Fibroblast of the conjunctiva (primary cell): ENCODE measurements at places on chromosomes 16 and 17.

DNA sequence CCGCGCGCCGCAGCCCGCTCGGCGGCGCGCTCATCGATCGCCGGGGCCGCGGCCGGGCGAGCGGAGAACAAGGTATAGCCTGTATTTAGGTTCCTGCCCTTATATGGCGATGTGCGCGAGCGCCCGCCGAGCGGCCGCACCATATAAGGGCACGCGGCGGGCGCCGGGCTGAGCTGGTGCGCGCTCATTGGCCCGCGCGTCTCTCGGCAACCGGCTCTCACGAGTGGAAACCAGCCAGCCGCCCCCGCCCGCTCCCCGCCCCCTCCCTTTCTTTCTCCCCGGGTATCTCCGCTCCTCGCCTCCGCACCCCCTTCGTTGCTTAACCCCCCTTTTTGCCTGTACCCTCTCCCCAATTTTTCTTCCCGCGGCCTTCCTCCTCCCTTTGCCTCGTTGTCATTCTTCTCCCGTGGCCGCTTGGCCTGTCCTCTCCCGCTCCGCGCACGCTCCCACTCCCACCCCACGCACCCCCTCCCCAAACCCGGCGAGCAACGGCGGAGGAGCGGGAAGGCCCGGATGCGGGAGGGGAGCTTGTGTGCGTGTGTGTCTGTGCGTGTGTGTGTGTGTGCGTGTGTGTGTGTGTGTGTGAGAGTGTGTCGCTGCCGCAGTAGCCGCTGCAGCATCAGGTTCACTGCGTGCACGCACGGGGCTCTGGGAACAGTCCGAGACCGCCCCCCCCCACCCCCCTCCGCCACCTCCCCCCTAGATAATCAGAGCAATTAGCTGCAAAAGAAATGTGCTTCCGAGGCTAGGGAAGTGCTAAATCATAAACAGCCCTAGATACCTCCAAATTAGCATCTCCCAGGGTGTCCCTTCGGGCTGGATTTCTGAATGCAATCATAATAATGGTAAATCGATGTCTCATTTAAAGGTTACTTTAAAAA, 13.5 kb upstream of the CBX8 start:
- DNase-seq, result no peak

- no peak for DNase-seq
Measured at GRCh38 chr17:8466873-8467272, 31.2 kb downstream of the NDEL1 start.

DNA sequence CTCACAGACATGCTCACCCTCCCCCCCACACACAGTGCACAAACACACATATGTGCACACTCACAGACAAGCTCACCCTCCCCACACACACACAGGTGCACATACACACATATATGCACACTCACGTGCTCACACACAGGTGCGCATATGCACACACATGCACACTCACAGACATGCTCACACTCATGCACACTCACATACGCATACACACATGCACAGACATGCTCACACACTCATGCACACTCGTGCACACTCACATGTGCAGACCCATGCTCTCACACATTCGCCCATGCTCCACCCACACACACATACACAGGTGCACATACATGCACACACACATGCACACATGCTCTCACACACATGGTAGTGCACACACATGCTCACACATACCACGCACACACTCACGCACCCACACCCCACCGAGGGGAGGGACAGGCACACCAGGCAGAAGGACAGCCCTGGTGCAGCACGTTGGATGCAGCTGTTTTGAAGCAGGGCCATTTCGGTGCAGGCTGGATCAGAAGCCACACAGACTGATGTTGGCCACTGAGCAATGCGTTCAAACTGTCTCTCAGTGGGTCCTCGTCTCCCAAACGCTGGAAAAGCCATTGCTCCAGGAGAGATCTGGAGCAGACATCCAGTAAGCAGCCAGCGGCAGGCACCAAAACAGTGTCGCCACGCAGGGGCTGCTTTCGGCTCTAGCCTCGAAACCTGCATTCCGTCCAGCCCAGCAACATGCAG, 86.2 kb upstream of the ZNF469 start:
- no peak for DNase-seq

GRCh38 chr17:180381-181244, 837 bp downstream of the DOC2B start:
- no peak for DNase-seq
